Activated B cell treated with CpG ODN at 0.5 μM for 24 hours (primary cell): ENCODE measurements at places on chromosomes 5 and 9.

DNA sequence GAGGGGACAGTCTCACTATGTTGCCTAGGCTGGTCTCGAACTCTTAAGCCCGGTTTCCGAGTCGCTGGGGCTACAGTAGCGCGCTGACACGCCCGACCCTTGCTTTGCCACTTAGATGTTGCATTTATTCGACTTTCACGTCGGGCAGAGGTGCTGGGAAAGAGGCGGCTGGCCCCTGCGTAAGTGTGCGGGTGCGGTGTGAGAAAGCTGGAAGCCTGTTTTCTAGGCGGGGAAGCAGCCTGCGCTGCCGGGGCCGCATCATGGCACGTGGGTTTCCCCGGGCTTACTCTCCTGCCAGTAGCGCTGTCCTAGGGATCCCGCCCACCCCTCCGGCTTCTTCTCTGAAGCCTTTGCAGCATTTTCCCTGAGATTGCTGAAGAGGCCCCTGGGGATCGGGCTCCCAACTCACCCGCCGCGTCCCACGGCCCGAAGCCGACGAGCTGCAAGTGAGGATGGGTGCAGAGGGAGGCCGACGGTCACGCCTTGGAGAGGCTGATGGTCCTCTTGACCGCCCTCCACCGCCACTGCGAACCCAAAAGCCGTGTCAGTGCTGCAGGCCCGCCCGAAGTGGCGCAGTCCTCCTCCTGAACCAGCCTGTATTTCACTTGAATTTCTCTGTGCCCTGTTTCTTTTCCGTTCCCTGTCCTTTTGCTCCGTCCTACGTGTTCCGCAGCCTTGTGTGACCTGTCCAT lies 5.8 kb upstream of the TRIM41 start:
- peak; percentile 61 for DNase-seq

DNA sequence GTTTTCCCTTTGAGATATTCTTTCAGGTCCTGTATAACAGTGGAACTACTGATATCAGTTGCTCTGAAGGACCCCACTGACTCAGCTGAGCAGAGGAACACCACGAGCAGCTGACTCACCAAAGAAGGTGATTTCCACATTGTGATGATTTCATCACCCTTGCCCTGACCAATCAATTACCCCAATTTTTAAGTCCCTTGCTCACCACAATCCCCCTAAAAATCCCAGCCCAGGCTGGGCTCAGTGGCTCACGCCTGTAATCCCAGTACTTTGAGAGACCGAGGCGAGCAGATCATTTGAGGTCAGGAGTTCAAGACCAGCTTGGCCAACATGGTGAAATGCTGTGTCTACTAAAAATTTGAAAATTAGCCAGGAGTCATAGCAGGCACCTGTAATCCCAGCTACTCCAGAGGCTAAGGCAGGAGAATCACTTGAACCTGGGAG lies 125.3 kb upstream of the ABCA1 start:
- no peak for DNase-seq

- DNase-seq = no peak
These were observed 21.3 kb downstream of the ABCA1 start for GRCh38 chr9:104906441-104907277.

DNA sequence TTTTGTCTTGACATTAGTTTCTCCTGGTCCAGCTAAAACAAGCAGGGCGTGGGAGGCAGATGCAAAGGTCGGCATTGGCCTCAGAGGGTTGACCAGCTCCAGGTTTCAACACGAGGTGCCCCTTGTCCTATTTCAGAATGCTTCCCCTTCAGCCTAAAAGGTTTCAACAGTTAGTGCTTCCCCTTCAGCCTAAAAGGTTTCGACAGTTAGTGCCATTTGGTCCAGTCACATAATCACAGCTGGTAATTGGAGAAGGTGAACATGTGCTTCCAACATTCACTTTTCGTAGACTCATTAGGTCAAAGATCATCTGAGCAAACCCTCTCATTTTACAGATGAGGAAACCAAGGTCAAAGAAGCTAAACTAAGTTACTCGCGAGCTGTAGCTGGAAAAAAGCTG lies 270.3 kb upstream of the MAP3K1 start:
- no peak for DNase-seq

GRCh38 chr5:128201065-128201926 lies 117.7 kb downstream of the SLC12A2 start:
- DNase-seq = peak; percentile 70

DNA sequence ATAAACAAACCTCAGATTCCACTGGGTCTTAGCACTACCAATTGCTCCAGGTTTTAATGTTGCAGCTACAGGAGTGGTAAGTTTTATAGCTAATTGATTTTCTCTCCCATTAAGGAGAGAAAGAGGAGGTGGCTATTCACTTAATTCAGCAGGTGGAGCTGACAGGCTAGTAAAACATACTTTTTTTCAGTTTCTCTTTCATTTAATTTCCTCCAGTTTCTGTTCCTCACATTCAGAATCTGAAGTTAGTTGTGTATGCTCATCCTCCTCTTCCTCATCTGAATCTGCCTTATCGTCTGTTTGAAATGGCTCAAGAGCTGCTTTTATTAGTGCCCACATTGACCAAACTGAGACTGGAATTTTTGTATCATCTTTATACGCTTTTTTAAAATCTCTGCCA lies 98.0 kb downstream of the PLPPR1 start:
- DNase-seq = no peak

- DNase-seq = no peak
These were observed 23.7 kb downstream of the BARHL1 start for GRCh38 chr9:132606066-132606465.

DNA sequence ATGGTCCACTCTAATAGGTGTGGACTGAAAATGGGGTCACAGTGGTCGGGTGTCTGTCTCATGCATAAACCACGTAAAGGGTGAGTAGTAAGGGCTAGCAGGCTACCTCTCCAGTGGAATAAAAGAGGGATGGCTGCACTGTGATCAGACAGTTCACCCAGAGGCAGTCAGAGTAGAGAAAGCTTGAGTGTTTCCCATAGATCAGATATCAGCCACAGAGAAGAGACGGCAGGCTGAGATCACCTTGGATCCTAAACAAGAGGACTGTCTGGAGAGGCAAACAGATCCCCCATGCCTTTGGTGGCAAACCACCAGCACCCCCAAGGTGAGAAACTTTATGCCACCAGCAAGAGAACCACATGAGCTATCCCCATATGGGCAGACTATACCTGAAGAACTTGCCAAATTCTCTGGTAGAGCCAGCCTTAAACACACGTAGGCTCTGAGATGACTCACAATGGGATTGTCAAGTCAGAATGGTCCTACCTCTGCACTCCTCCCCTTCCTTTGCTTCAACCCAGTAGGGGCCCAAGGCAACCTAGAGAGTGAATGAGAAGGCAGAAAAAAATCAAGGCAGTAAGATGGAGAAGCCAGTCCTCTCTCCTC lies 205.2 kb upstream of the MAP3K1 start:
- DNase-seq = no peak

DNA sequence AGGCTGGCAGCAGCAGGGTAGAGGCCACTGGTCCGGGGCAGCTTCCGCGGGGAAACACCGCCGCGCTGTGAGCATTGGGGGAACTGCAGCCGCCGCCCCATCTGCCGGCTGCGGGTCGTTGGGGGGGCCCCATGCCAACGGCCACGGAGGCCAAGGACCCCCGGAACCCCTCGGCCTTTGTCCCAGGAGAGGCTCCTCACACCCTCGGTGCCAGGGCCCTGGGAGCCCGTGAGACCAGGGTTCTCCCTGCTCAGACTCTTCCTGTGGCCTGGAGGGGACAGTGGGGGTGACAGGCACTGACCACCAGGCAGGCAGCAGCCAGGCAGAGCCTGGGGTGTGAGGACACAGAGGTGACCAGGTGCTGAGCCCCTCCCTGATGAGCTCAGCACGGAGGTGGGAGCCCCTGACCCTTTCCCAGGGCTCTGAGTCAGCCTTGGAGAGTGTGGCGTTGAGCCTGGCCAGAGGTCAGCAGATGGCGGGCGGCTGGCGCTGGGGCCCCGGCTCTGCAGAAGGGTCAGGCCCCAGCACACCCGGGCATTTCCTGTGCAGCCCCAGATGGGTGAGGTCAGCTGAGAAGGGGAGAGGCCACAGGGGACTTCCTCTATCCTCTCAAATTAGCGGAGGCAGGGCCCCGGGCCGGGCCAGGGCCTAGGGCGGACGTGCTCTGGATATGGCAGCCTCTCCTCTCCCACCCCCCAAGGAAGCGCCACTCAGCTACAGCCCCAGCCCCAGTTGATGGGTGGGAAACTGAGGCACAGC lies 17.9 kb upstream of the EGFL7 start:
- DNase-seq = peak; percentile 70

DNA sequence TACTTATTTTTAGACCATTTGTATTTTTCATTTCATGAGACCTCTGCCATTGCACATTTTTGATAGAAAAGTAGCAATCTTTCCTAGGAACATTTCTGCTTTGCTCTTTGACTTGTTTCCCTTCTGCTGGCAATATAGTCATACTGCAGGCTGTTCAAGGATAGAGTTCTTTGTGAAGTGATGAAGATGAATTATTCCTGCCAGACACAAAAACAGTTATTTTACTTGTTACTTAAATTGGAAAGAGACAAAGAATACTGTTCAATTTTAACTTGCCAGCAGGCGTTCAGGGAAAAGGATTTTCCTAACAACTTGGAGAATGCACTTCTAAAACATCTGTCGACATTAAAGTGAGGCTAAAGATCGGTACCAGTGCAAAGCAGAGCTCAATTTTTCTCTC lies 251.7 kb upstream of the ACTBL2 start:
- DNase-seq = no peak

GRCh38 chr5:120533581-120533980 lies 69.5 kb downstream of the PRR16 start:
- no peak for DNase-seq

GRCh38 chr5:62431735-62432620 lies 19.4 kb downstream of the IPO11 start:
- no peak for DNase-seq

- DNase-seq = no peak
These were observed 159.8 kb upstream of the MVB12B start for GRCh38 chr9:126166866-126167265.

DNA sequence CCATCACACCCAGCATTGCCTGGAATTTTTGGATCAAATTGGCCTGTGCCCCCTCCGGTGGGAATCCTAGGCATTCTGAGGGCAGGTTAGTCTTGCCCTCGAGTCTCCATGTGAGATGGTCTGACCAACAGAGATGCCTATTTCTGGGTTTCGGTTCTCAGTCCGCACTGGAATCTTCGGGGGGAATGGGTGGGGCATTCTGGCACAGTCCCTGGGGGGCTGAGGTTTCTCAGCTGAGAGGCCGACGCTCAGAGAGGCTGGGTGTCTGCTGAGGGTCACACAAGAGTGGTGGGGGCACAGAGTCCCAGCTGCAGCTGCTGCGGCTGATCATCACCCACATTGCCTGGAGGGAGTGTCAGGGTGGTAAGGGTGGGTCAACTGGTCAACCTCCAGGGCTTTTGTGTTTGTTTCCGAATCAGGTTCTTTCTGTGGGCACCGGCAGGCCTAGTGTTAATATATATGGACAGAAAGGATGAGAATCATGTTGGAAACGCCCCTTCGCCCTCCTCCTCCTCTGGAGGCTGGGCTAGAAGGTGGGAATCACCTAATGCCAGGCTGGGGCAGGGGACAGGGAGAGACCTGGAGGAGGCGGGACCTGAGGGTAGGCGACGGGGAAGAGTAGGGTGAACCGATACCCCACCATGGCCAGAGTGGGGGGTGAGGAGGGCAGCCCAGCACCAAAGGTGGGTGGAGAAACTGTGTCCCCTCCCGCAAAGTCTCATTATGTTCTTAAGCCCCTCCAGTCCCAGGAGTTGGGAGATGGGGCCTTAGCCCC lies 149.5 kb upstream of the PHYKPL start:
- DNase-seq = no peak

GRCh38 chr9:19286634-19287188 lies 56.2 kb downstream of the DENND4C start:
- no peak for DNase-seq

GRCh38 chr5:140611020-140611521 lies 21.9 kb downstream of the CD14 start:
- DNase-seq = no peak
